Colonic mucosa (tissue), 4 donors: ENCODE measurements at places on chromosomes 6 and 20.

GRCh38 chr6:36916126-36916525 lies 30.4 kb downstream of the C6orf89 start:
- no peak for DNase-seq

DNA sequence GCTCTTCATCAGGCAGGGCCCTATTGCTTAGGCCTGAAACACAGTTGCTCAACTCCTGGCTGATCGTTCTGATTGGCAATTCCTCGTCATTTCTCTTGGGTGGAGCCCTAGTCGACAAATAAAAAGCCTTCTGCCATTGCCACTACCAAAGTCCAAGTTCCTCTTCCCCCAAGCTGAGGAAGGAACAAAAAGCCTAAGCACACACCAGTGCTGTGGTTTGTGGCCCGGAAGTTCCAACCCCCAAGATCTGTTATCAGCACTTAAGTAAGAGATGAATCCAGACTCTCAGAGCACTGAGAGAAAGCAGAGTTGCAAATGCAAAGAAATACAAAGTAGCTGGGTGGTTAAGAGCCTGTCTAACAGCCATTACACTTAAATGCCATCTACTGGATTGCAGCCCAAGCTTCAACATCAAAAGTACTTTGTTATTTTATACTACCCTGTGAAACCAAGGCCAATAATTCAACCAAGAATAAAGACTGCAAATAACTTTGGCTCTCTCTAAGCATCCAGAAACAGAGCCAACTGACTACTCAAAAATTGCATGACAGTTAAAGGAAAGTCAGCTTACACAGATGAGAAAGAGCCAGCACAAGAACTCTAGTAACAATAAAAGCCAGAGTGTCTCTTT lies 1024.0 kb downstream of the GRIK2 start:
- no peak for DNase-seq

GRCh38 chr6:70171236-70171635 lies 131.6 kb downstream of the COL9A1 start:
- DNase-seq = no peak

GRCh38 chr6:28782113-28782673 lies 141.6 kb downstream of the TRIM27 start:
- no peak for DNase-seq

GRCh38 chr20:32167552-32167951 lies 40.0 kb downstream of the PLAGL2 start:
- DNase-seq = no peak

DNA sequence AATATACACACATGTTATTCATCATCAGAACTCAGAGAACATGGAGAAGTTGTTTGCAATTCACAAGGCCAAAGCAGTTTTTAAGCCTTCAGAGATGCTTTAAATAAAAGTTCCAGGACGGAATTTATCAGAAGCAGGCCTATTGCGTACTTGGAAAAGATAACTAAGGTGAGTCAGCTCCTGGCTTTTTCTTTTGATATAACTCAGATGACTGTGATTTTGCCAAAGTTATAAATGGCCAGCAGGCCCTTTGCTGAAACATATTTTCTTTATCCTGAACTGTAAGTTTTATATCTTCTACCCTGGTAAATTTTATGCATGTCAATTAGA lies 55.0 kb upstream of the PLCB1 start:
- no peak for DNase-seq

- DNase-seq = no peak
These were observed 66.6 kb downstream of the BMP7 start for GRCh38 chr20:57199656-57200405.

- DNase-seq = no peak
These were observed 136.8 kb upstream of the TCF21 start for GRCh38 chr6:133752129-133752528.

DNA sequence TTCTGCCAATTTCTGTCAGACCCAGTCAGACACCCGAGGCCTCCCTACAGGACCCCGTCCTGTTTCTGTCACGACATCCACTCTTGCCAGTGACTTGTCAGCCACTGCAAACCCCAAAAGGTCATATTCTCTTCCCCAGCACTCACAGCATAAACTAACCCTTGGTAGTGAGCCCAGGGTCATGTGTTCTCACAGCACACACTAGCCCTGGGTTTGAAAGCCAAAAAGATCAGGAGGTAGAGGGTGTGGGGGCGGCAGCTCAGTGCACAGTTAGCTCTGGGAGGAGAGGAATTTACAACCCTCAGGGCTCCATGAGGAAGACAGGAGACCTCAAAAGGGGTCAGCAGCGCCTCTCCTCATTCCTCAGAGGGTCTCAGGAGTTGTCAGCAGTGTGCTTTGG lies 9.9 kb upstream of the SNX9 start:
- peak; percentile 40 for DNase-seq

GRCh38 chr20:52804497-52805295 lies 167.5 kb upstream of the TSHZ2 start:
- DNase-seq = no peak

- no peak for DNase-seq
These were observed 862.0 kb downstream of the PHF3 start for GRCh38 chr6:64497634-64498033.
